ENCODE measurements at places on chromosomes 7 and 10.

GRCh38 chr10:17479015-17479615 is 24.7 kb upstream of the ST8SIA6 start:
- no peak for DNase-seq

- DNase-seq: no peak
Observed at GRCh38 chr7:121195874-121196273, 132.9 kb upstream of the WNT16 start.

GRCh38 chr10:6986927-6987326 is 406.9 kb upstream of the PRKCQ start:
- DNase-seq: no peak

DNA sequence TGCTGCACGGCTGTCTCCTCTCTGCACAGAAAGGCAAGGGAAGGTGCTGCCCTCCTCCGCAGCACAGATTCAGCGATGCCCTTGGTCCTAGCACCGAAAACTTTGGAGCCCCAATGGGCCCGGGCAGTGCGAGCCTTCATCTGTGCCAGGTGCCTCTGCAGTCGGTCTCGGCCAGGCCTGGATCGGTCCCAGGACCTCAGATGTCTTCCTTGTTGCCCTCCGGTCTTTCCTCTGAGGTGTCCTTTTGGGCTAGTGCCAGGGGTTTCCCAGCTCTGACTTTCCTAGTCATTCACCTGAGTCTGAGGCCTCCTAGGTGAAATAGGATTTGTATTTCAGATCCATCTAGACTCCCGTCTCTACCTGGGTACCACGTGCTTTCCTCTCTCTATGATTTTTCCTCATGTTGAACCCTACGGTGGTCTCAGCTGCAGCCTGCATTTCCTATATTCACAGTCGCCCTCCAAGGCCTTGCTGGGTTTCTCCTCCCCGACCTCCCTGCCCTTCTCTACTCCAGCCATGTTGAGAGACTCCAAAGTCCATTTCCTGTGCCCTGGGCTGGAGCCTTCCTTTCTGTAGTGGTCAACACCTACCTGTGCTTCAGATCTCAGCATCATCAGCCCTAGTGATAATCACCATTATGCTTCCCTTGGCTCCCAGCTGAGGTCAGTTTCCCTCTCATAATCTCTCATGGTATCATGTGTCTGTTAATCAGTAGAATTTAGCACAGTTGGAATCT is 92.0 kb upstream of the PRSS58 start:
- no peak for DNase-seq

DNA sequence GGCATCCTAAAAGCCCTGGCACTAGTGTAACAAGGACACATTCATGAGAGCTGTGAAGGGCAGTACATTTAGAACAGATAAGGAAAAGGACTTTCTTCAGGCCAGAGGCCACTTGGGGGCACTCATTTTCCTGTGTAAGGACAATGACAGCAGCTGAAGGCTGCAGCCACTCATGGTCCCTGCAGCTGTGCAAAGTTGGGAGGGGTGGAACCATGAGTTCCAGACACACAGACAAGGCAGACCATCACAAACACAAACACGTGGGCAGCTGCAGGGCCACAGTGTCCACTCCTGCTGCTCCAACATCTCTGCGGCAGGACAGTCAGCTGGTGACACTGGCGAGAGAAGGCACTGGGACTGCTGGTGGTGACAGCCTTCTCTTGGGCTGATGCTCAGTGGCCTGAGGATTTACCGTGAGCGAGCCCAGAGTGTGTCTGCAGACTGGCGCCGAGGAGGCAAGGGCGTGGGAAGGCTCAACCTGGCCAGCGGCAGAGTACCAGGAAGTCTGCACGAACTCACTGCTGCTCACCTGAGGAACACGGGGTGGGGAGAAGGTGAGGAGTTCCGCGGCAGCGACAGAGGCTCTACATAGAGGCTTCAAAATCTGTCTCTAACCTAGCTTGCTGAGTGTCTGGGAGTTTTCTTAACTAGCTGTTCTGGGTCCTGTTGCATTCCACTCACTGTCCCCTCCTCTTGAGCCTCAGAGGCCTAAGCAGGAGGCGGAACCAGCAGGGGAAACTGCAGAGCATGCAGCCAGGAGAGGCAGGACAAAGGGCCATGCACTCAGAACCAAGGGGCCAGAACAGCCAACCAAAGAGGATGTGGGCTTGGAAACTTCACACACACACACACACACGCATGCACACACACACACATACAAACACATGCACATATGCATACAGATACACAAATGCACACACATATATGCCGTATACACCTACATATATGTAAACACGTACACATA is 76.5 kb upstream of the DDC start:
- DNase-seq: no peak

GRCh38 chr7:151251689-151252560 is 3.4 kb upstream of the SMARCD3 start:
- DNase-seq: no peak

DNA sequence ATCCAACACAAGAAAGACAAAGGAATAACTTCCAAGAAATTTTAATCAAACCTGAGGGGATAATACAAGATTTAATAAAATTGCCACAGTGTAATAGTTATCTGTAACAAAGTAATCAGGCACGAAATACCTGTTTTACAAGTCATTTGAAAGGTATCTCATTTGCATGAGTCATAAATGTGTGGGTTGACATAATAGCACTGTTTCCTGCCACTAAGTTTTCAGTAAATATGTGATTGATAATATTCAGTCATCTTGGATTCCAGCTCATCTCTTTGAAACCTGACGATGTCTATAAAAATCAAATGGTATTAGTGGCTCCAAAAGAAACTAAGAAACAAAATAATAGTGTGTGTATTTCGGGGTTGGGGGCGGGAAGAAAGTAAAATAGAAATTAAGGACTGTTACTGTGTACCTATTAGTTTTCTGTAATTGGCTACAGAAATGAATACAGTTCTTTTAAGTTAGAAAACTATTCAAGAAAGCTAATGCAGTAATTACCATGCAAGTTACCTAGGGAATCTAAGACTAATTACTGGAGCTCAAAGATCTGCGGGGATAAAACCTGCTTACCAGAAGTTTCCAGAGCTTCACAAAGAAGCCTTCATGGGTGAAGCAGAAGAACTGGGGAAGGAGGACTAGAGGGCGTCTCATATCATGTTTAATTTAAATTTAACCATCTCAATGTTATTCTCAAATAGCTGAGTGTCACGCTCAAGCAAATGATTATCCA is 100.7 kb downstream of the ST8SIA6 start:
- DNase-seq: no peak

DNA sequence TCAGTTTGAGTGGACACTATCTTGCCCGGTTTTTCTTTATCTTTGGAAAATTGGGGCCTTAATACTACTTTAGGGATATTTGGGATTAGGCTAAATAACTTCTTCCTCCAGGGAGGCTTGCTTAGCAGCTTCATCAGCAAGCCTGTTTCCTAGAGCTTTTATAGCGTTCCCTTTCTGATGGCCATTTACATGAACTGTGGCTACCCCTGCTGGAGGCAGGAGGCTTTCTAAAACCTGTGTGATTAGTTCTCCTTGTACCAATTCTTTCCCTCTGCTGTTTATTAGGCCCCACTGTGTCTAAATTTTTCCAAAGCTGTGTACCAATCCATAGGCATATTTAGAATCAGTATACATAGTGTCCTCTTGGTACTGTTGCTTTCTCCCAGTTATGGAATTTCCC is 61.7 kb upstream of the CNTNAP2 start:
- no peak for DNase-seq

- DNase-seq: no peak
Observed at GRCh38 chr10:114526126-114526503, 121.8 kb upstream of the AFAP1L2 start.

DNA sequence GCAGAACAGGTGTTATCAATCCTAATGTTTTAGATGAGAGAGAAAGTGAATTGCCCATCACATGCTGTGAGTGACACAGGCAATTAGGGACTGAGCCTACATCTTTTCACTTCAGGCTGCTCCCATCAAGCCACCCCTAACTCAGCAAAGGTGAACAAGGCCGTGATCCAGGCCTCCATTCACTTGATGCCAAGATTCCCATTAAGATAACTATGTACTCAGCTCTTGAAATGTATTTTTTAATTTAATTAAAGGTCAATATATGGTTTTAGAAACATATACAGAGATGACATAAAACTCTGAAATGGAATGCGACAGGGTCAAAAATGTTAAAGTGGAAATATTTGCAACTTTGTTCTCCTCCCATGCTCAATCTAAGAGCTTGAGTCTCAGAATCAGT is 27.9 kb upstream of the UBE2H start:
- no peak for DNase-seq

- no peak for DNase-seq
Observed at GRCh38 chr7:106257752-106258151, 27.0 kb downstream of the NAMPT start.

DNA sequence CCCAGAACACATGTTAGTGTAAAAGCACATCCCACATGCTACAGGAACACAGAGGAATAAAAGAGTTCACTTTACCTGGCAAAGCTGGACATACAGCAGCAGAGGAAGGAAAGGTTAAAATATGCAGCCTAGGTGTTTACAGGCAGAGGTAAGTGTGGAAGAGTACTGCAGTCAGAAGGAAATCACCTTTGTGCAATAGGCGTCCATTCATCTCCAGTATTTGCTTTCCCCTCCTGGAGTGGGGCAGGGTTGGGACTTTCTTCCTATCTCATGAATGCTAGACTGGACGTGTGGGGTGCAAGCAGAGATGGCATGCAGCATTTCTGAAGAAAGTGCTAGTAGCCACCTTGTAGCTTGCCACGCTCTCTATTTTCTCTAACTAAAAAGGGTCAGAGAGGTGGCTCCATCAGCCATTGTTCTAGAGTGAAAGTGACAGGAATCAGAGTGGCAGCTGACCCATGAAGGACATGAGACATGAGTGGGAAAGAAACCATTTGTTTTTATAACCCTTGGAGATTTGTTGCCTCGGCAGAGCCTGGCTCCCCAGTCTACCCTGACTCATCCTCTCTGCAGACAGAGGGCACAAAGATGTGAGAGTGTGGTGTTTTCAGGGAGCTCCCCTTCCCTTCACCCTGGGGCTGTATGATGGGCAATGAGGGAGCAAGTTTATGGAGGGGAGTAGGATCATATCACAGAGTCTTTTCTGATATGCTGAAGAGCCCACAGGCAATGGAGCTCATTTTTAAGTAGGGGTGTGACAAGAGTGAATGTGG is 101.2 kb upstream of the SEC61G start:
- no peak for DNase-seq

GRCh38 chr7:126702242-126703016 is 550.3 kb downstream of the GRM8 start:
- no peak for DNase-seq

- no peak for DNase-seq
Observed at GRCh38 chr10:88515235-88515634, 67.9 kb downstream of the RNLS start.

DNA sequence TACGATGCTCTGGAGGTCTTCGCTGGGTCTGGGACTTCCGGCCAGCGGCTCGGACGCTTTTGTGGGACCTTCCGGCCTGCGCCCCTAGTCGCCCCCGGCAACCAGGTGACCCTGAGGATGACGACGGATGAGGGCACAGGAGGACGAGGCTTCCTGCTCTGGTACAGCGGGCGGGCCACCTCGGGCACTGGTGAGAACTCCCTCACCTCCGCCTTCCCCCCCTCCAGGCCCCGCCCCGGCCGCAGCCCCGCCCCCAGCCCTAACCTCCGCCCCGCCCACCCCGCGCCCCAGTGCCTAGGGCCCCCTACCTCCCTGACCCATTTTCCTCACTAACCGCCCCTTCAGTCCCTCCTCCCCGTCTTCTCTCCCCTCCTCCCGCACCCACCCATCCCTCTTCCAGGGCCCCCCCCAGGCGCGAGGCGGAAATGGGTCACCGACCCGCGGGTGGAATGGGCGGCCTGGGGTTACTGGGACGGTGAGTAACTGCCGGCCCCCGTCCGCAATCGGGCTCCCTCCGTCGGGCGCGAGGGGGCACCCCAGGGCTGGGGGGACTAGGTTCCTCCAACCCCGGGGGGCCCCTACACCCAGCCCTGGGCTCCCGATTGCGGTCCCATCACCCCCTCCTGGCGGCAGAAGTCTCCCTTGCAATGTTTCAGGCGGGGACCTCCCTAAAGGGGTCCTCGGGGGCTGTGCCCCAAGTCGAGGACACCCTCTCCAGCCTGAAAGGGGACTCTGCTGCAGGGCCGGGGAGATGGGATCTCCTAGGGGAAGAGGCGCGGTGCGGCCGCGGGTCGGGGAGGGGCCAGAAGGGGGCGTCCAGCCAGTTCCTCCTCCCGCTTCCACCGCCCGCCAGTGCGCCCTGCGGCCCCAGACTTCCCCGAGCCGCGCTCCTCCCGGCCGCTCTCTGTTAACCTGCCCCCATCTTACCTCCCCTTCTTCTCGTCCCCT is 2.1 kb downstream of the PCOLCE start:
- DNase-seq: peak; percentile 46

GRCh38 chr7:121012919-121013318 is 24.4 kb downstream of the CPED1 start:
- no peak for DNase-seq

- no peak for DNase-seq
Observed at GRCh38 chr7:73834626-73835191, 3.9 kb downstream of the CLDN4 start.

GRCh38 chr10:80406204-80406603 is 2.1 kb upstream of the PRXL2A start:
- no peak for DNase-seq
